ENCODE measurements at places on chromosomes 13 and 19. TPM values are rescaled to one million over a fixed set of nuclear protein-coding genes. Genes with fewer than 3 reads are reported as not detected.

- no peaks in the 10 kb centered on the region for H3K36me3 ChIP-seq
- peak; percentile 14 for DNase-seq
- H3K27ac ChIP-seq: no peak overlapping the region
- H3K27me3 ChIP-seq: no peaks in the 10 kb centered on the region
- H3K4me1 ChIP-seq: peaks cover 26% of the 10 kb centered on the region
These were observed 7.5 kb upstream of the UBAC2 start for GRCh38 chr13:99193152-99193551.

- H3K27ac ChIP-seq: no peak overlapping the region
- H3K36me3 ChIP-seq: peaks cover 53% of the 10 kb centered on the region
- H3K27me3 ChIP-seq: no peaks in the 10 kb centered on the region
- DNase-seq: no peak
These were observed 9.7 kb downstream of the CLN5 start for GRCh38 chr13:77001540-77001939.

DNA sequence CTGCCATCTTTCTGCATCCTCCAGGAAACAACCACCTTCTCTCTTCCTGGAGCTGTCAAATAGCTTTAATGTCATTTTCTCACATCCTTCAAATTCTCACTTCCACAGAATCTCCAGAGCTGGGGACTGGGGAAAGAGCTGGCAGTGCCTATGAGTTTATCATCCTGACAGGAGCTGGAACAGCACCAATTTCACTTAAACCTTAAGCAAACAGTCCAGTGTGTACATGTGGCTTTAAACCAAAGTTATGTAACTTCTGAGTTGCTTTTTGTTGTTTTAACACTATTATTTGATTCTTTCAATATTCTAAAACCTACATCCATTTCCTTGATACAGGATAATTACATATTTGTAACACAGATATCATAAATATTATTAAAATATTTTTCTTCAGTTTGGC, 331.5 kb upstream of the ARGLU1 start:
- no peak overlapping the region for H3K4me3 ChIP-seq
- H3K27ac ChIP-seq: no peak overlapping the region
- H3K27me3 ChIP-seq: no peaks in the 10 kb centered on the region
- no peaks in the 10 kb centered on the region for H3K4me1 ChIP-seq
- no peak for DNase-seq
- H3K36me3 ChIP-seq: no peaks in the 10 kb centered on the region

Gene SCEL
- not detected for total RNA-seq

Gene ZNF221
- 1.9 TPM for total RNA-seq

DNA sequence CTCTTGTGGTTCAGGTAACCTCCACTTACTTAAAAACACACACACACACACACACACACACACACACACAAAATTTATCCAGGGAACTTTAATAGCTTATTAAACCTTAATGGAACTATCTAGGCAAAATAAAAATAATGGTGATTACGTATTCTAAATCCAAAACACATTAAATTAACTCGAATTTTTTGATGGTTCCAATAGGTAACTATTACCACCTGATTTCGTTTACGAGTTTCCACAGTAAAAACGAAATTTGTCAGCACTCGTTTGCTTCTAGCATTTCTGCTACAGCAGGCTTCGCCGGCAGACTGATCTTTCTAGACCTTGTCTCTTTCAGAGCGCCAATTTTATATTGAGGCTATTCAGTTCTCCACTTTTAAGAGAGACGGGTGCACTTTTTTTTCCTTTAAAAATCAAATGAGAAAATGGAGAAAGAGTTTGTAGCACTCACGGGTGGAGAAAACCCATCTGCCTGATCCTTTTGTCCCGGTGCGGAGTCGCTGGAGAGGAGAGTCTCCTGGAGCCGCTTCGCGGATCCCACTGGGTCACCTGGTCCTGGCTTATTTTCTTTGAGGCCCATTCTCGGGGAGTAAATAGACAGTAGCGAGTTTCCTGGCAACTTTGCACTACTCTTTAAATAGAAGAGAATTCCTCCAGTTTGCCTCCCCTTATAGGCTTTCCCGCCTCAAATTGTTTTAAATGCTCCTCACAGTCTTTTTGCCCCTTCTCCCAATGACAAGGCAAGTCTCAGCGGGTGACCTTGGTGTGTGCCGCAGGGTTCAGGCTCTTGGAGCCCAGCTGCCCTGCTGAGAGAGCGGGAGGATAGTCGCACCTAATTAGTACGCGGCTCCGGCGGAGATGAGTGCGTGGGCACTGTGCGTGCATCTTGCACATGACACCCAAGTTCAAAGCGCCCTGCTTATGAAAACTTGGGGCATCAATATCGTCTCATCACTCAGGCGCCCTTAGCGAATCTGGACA, 117.0 kb downstream of the KCNRG start:
- no peak for DNase-seq
- no peak overlapping the region for H3K27ac ChIP-seq
- H3K27me3 ChIP-seq: peaks cover 71% of the 10 kb centered on the region
- H3K4me1 ChIP-seq: peaks cover 52% of the 10 kb centered on the region

DNA sequence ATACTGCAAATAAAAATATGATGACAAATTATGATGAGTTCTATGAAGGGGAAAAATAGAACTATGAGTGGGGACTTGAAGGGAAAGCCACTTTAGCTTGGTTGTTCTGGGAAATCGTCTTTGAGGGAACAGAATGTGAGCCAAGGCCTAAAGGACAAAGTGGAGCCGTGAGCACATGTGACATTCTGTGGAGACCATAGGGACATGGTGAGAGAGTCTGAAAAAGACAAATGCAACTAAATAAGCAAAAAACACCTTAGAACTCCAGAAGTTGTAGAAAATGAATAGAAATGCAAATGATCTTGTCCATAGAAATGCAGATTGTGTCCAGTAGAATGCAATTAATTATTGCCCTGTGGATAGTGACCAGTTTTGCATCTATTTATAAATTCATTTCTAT, 86.8 kb upstream of the ANKRD10 start:
- H3K4me3 ChIP-seq: no peak overlapping the region
- H3K4me1 ChIP-seq: no peaks in the 10 kb centered on the region
- no peak for DNase-seq
- no peaks in the 10 kb centered on the region for H3K36me3 ChIP-seq
- peaks cover 21% of the 10 kb centered on the region for H3K27me3 ChIP-seq
- H3K27ac ChIP-seq: no peak overlapping the region

GRCh38 chr13:102049853-102050252, 352.0 kb downstream of the FGF14 start:
- no peaks in the 10 kb centered on the region for H3K36me3 ChIP-seq
- no peaks in the 10 kb centered on the region for H3K27me3 ChIP-seq
- no peaks in the 10 kb centered on the region for H3K4me1 ChIP-seq
- H3K4me3 ChIP-seq: no peak overlapping the region
- H3K27ac ChIP-seq: no peak overlapping the region

- H3K4me1 ChIP-seq: no peaks in the 10 kb centered on the region
- H3K27ac ChIP-seq: no peak overlapping the region
- no peak for DNase-seq
- no peaks in the 10 kb centered on the region for H3K36me3 ChIP-seq
- H3K4me3 ChIP-seq: no peak overlapping the region
- H3K27me3 ChIP-seq: peaks cover 3% of the 10 kb centered on the region
These were observed 715.7 kb downstream of the DIAPH3 start for GRCh38 chr13:59447846-59448620.

DNA sequence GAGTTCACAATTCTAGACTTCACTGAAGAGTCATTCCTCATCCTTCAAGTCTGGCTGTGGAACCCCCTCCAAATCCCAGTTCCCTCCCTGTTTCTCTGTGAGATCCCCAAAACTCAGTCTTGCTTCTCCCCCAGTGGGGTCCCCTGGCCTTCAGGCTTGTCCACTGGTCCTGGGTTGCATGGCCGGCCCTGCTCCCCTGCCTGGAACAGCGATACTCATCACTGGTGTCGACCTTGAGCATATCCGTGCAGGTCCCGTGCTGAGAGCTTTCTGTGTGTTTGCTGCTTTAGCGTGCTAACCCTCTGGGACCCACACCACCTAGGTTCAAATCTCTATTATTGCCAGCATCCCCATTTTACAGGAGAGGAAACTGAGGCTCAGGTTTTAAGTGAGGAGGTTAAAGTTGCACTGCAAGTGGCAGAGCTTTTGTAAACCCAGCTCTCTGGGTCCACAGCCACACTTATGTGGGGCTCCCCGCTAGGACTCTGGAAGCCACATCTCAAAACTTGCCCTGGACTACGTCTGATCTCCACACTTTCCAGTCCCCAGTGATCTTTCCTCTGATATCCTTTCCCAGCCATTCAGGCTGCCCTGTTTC, 15.5 kb downstream of the LIPE start:
- H3K36me3 ChIP-seq: peaks cover 24% of the 10 kb centered on the region
- H3K27ac ChIP-seq: peak overlapping the region; percentile 36
- DNase-seq: no peak
- H3K27me3 ChIP-seq: no peaks in the 10 kb centered on the region

Gene SIGLECL1
- not detected for total RNA-seq

DNA sequence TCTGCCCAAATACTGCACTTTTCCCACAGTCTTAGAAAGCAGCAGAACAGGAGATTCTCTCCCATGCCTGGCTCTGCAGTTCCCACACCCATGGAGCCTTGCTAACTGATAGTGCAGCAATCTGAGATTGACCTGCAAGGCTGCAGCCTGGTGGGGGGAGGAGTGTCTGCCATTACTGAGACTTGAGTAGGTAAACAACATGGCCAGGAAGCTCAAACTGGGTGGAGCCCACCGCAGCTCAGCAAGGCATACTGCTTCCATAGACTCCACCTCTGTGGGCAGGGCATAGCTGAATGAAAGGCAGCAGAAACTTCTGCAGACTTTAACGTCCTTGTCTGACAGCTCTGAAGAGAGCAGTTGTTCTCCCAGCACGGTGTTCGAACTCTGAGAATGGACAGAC, 358.5 kb upstream of the PCDH9 start:
- no peak for DNase-seq
- H3K4me3 ChIP-seq: no peak overlapping the region
- H3K27ac ChIP-seq: no peak overlapping the region
- no peaks in the 10 kb centered on the region for H3K36me3 ChIP-seq

DNA sequence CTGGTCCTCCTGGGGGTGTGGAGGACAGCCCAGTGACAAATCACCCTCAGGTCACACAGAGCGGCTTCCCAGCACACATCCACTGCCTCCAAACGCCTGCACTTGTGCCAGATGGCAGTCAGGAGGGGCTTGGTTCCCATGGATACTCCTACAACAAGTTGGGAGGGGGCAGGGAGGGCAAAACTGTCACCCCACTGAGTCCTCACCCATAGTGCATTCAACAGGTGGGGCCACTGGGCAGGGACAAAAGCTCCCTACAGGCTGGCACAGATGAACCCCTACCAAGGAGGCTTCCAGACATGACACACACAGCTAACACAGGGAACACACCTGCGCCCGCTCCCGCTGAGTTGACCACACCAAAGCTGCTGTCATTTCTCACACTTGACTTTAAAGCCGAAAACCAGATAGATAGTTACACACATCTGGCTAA, 120.5 kb downstream of the STK24 start:
- DNase-seq: no peak
- peaks cover 61% of the 10 kb centered on the region for H3K36me3 ChIP-seq
- H3K27ac ChIP-seq: no peak overlapping the region
- peaks cover 11% of the 10 kb centered on the region for H3K4me1 ChIP-seq

DNA sequence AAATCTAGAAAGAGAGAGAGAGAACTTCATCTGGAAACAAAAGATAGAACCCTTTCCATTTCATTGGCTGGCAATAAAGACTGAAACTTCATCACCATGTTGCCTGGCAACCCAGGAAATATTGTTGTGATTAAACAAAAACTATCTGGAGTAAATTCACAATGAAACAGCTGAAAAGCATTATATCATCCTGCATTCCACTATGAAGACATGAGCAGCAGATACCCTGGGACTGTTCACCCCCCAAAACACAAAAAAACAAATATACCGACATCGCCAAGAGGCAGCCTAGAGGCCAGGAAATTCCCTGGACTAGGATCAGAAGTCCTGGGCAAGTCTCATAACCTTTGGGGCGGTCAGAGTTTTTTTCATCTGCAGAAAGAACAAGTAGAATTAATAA, 158.3 kb downstream of the FOXO1 start:
- DNase-seq: no peak
- no peak overlapping the region for H3K4me3 ChIP-seq
- no peaks in the 10 kb centered on the region for H3K27me3 ChIP-seq
- H3K27ac ChIP-seq: no peak overlapping the region
- no peaks in the 10 kb centered on the region for H3K36me3 ChIP-seq
- peaks cover 32% of the 10 kb centered on the region for H3K4me1 ChIP-seq

DNA sequence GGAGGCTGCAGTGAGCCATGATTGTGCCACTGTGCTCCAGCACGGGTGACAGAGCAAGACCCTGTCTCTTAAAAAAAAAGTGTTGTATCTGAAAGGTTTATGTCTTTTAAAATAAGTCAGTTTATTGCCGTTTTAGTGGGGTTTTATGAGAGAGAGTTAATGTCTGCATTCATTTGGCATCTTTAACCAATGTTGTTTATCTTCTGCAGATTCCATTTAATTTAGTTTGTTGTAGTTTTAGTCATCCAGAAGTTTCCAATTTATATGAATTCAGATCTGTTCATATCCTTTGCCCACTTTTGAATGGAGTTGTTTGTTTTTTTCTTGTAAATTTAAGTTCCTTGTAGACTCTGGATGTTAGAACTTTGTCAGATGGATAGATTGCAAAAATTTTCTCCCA, 36.7 kb upstream of the LPAR6 start:
- no peaks in the 10 kb centered on the region for H3K27me3 ChIP-seq
- H3K27ac ChIP-seq: peak overlapping the region; percentile 81
- H3K36me3 ChIP-seq: peaks cover 70% of the 10 kb centered on the region

DNA sequence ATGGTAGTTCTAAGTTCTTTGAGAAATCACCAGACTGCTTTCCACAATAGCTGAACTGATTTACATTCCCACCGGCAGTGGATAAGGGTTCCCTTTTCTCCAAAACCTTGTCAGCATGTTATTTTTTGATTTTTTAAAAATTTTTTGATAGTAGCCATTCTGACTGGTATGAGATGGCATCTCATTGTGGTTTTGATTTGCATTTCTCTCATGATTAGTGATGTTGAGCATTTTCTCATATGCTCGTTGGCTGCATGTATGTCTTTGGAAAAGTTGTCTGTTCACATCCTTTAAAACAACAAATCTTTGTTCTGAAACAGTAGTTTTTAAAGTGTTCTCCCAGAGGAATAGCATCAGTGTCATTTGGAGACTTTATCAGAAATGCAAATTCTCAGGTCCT, 77.5 kb upstream of the POMP start:
- peaks cover 3% of the 10 kb centered on the region for H3K27me3 ChIP-seq
- no peak overlapping the region for H3K4me3 ChIP-seq
- H3K4me1 ChIP-seq: peaks cover 15% of the 10 kb centered on the region
- no peaks in the 10 kb centered on the region for H3K36me3 ChIP-seq
- DNase-seq: no peak
- H3K27ac ChIP-seq: no peak overlapping the region

GRCh38 chr13:44011036-44011435, 131.3 kb downstream of the LACC1 start:
- H3K4me3 ChIP-seq: no peak overlapping the region
- no peaks in the 10 kb centered on the region for H3K36me3 ChIP-seq
- H3K27me3 ChIP-seq: no peaks in the 10 kb centered on the region
